Activated CD8-positive, alpha-beta memory T cell treated with anti-CD3 and anti-CD28 coated beads, Interleukin-2, amount 10 ng/mL, durations not matched to agents 7 days and 5 days (primary cell): ENCODE measurements at places on chromosomes 13 and 19. TPM values are rescaled to one million over a fixed set of nuclear protein-coding genes. Genes with fewer than 3 reads are reported as not detected.

GRCh38 chr13:79360095-79360494, 46.0 kb downstream of the RBM26 start:
- no peak for DNase-seq

DNA sequence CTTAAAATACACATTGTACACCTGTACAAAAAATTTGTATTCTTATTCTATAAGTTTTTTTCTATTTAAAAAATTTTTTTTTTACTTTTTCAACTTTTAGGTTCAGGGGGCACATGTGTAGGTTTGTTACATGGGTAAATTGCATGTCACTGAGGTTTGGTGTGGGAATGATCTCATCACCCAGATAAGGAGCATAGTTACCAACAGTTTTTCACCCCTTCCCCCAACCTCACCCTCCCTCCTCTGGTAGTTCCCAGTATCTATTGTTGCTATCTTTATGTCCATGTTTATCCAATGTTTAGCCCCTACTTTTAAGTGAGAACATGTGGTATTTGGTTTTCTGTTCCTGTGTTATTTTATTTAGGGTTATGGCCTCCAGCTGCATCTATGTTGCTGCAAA, 89.9 kb downstream of the CDK8 start:
- no peak for DNase-seq

Gene CCNA1
- total RNA-seq: 4.3 TPM

GRCh38 chr13:48055712-48056111, 18.2 kb downstream of the NUDT15 start:
- DNase-seq: no peak

Gene CACNG8
- total RNA-seq: not detected
